ENCODE measurements at places on chromosomes 3 and 15.

DNA sequence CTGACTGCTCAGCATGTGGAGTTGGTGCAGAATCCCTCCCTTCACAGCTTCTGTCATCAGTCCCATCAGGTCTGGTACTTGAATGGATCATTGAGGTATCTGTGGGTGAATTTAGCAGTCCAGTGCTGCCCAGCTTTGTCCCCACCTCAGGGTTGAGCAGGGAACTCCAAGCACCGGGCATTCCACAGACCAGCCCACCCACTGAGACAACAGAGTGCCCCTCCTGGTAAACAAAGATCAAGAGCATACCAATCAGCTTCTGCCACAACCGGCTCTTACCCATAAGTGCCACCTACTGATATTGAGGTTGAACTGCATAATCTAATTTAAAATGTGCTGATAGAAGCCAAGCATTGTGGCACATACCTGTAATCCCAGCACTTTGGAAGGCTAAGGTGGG is 57.1 kb upstream of the FXR1 start:
- DNase-seq = no peak

- DNase-seq = no peak
Observed at GRCh38 chr15:100330221-100330620, 11.6 kb downstream of the ADAMTS17 start.

- DNase-seq = no peak
Observed at GRCh38 chr3:166307756-166308350, 470.6 kb upstream of the BCHE start.

DNA sequence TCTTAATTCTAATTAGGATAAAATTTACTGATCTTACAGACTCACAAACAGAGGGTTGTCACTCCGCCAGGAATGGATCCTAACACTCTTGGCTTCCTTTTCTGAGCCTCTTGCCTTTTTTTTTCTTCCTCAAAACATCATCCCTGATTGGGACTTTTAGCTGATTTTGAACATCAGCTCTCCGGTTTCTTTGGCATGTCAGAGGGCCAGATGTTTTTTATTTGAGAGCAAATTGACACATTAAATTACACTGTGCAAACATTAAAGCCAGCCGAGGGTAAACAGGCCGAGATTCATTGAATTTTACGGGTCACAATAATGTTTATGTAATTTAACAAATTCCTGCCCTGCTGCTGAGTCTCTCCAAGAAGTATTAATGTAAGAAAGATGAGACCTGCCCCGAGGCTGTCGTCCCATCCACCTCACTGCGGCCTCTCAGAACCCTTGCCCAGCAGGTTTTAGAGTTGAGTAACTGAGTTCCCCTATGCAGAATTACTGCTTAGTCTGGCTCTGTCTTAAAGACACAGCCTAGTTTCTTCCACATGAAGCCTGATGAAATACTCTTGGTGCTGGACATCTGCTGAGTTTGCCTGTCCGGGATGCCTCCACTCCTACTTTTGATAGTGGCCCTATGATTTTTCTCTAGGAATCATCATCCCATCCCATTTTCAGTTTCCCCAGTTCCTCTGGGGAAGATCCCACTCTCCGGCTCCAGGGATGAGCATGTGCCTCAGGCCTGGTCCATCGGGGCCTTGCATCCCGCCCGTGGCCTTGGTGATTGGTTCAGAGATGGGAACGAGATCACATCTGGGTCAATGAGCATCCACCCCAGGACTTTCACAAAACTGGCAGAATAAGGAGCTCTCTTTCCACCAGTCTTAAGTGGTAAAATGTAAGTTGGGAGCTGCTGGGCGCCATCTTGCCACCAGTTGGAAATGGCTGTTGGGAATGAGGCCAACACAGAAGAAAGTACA is 226.6 kb upstream of the TLE3 start:
- no peak for DNase-seq

- DNase-seq = no peak
Observed at GRCh38 chr15:70478251-70478990, 284.9 kb downstream of the UACA start.

- no peak for DNase-seq
Observed at GRCh38 chr3:115228266-115228665, 81.2 kb upstream of the ZBTB20 start.

Data from stimulated activated CD4-positive, alpha-beta T cell treated with anti-CD3 and anti-CD28 coated beads, Interleukin-1b, Interleukin-23, amount 100 ng/mL, for 4 hours (primary cell).